ENCODE measurements at places on chromosomes 5 and 9. TPM values are rescaled to one million over a fixed set of nuclear protein-coding genes. Genes with fewer than 3 reads are reported as not detected.

The SLC2A6 gene
- polyA plus RNA-seq = 4.0 TPM

The CNTNAP3B gene
- not detected for polyA plus RNA-seq

The CCDC152 gene
- 3.7 TPM for polyA plus RNA-seq

The PAPPA gene
- polyA plus RNA-seq = not detected

The MZB1 gene
- polyA plus RNA-seq = 0.37 TPM

The AGXT2 gene
- polyA plus RNA-seq = not detected

The GPR151 gene
- polyA plus RNA-seq = not detected

The ANKRD20A1 gene
- not detected for polyA plus RNA-seq

The FAM169A gene
- polyA plus RNA-seq = 5.7 TPM

The GABRA1 gene
- polyA plus RNA-seq = not detected

The TMEM171 gene
- polyA plus RNA-seq = 5.4 TPM

The OR1J2 gene
- polyA plus RNA-seq = not detected

The KIF24 gene
- polyA plus RNA-seq = not detected

The OBP2B gene
- not detected for polyA plus RNA-seq

GRCh38 chr9:28001096-28001495 lies 427.8 kb upstream of the C9orf72 start:
- no peak for DNase-seq

GRCh38 chr5:126490167-126490940 lies 67.1 kb downstream of the GRAMD2B start:
- DNase-seq = no peak

GRCh38 chr5:150206098-150206778 lies 16.4 kb downstream of the SLC6A7 start:
- DNase-seq = no peak

GRCh38 chr9:81619353-81620001 lies 69.9 kb downstream of the TLE1 start:
- DNase-seq = no peak

DNA sequence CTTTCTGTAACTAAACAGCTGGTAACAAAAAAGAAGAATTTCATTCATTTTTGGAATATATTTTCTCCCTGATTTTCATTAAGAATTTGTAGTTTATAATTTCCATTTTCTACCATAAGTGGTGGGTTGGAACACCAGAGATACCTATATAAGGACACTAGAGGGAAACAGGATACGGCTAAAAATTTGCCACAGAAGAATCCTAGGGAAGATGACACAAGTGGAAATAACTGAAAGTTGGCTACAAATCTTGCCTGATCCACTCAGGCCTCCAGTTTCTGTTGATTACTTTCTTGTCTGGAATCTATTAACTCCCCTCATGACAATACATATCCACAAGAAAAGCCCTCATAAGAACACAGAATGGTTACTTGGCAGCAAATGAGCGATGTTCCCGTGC lies 46.8 kb downstream of the FREM1 start:
- no peak for DNase-seq

GRCh38 chr5:133933670-133934295 lies 34.6 kb downstream of the C5orf15 start:
- no peak for DNase-seq

GRCh38 chr9:126443144-126443543 lies 116.5 kb downstream of the MVB12B start:
- no peak for DNase-seq

- DNase-seq = no peak
Measured at GRCh38 chr5:113387844-113388243, 46.9 kb downstream of the TSSK1B start.

DNA sequence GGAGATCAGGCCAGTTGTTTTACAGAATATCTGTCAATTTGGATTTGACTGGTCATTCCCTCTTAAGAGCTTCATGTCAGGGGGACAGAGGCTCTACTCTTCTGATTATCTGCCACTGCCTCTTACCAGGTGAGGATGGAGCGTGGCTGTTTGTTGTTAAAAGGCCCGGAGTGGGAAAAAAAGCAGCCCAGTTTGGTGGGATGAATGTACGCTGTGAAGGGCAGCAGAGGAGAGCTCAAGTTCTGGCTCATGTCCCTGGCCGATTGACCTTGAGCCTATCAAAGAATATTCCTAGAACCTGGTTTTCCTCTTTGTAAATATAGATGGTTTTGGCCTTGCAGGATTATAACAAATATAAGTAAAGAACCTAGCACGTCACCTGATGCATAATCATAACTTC lies 16.3 kb upstream of the SHB start:
- no peak for DNase-seq

GRCh38 chr5:158389786-158390185 lies 530.8 kb upstream of the CLINT1 start:
- DNase-seq = no peak

DNA sequence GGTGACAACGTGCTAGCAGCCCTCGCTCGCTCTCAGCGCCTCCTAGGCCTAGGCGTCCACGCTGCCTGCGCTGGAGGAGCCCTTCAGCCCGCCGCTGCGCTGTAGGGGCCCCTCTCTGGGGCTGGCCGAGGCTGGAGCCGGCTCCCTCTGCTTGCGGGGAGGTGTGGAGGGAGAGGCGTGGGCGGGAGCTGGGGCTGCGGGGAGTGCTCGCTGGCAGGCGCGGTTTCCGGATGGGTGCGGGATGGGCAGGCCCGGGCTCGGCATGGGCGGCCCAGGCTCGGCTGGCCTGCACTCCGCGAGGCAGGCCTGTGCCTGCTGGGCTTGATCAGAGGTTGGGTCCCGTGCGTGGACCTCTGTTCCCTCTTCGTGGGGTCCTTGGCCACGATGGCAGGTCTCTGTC lies 472.6 kb downstream of the PRR16 start:
- no peak for DNase-seq

DNA sequence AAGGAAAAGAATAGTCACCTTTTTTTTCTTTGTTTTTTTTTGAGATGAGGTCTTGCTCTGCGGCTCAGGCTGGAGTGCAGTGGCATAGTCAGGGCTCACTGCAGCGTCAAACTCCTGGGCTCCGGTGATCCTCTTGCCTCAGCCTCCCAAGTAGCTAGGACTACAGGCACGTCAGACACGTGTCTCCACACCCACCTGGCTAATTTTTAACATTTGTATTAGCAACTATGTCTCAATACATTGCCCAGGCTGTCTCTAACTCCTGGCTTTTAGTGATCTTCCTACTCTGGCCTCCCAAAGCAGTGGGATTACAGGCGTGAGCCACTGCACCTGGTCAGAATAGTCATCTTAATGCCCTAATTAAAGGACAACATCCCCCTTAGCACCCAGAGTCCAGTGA lies 54.4 kb upstream of the CTSL start:
- DNase-seq = no peak

DNA sequence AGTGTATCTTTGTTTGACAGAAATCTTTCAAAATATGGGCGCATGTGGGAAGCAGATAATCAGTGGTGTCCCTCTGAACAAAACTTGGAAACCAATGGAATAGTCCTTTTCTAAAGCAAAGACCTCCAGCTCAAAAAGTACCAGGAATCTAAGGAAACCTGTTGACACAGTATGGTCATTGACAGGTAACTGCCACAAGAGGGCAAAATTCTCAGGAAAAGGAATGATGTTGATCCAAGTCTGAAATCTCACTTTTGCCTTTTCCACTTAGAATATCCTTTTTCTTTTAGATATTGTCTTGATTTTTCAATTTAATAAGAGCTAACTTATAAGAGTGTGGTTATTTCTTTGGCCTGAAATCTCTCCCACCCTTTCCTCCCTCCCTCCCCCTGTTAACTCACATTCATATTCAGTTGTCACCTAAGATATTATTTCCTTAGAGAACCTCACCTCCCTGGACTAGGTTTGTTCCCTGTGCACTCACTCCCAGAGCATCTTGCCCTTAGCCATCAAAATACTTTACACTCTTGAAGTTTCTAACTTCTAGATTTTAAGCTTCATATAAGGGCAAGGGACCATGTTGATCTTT lies 59.0 kb upstream of the BARX1 start:
- DNase-seq = no peak

- no peak for DNase-seq
Measured at GRCh38 chr9:90423661-90424193, 218.9 kb downstream of the DIRAS2 start.

DNA sequence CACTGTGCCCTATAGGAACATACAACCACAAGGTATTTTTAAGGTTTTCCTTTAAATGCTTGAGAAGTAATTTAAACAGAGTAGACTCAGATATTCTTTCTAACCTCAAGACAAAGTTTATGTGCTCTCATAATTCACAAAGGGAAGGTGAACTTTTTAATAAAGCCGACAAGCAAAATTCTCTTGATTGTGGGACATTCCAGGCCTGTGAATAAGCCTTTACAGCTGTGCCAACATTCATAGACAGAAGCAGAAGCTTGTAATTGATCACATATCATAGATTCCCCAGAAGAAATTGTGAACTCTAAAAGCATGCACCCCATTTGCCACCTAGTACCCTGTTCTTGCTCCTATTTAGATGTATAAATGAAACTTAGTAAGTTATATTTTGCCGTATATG lies 1107.8 kb upstream of the SEMA6A start:
- no peak for DNase-seq

Measured in naive thymus-derived CD8-positive, alpha-beta T cell (primary cell).